Stimulated activated CD4-positive, alpha-beta T cell treated with anti-CD3 and anti-CD28 coated beads, Interleukin-1b, Interleukin-23, amount 100 ng/mL, for 1 hour (primary cell): ENCODE measurements at places on chromosomes 1 and 21.

GRCh38 chr1:95180371-95180770 lies 53.6 kb upstream of the RWDD3 start:
- no peak for DNase-seq

DNA sequence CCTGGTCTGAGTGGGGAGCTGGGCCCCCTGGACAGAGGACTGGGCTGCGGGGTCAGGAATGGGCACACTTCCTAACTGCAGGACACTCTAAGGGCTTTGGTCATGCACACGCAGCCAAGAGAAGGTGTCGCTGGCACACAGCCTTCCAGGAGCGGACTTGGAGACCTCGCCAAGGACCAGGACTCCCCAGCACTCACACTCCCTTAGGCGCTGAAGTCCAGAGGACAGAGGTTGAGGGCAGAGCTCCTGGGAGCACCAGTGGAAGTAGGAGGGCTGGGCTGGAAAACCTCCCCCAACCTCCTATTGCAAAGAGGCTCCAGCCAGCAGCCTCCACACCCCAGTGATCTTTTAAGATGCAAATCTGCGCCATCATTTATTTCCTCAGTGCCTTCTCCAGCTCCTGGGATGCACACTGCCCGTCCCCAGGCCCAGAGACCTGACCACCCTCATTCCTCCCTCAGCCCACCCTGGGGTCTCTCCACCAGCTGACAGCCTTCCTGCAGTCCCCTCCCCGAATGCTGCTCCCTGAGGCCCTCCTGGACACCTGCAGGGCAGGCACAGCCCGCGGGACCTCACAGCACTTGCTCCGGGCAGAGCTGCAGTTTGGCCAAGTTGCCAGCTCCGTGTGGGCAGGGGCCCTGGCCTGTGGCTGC lies 3.0 kb downstream of the TSPEAR start:
- DNase-seq = no peak

- no peak for DNase-seq
These were observed 20.5 kb upstream of the KCNE2 start for GRCh38 chr21:34343347-34343746.

- DNase-seq = no peak
These were observed 371.6 kb downstream of the PRDM2 start for GRCh38 chr1:14071581-14071980.

DNA sequence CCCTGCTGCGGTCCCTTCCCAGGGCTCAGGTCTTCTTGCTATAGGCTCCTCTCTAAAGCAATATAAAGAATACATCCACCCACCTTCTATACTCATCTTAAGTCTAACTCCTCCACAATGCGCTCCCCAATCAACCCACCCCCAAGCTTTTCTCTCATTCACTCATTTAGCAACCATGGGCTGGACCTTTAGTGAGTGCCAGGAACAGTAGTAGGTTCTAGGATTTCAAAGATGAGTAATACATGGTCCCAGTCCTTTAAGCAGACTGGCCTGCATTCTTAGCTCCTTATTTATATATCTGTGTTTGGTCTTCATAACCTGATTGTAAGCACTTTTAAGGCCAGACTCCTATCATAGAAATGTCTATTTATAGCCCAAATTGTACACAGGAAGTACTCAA lies 5.9 kb downstream of the CAMK1G start:
- no peak for DNase-seq

DNA sequence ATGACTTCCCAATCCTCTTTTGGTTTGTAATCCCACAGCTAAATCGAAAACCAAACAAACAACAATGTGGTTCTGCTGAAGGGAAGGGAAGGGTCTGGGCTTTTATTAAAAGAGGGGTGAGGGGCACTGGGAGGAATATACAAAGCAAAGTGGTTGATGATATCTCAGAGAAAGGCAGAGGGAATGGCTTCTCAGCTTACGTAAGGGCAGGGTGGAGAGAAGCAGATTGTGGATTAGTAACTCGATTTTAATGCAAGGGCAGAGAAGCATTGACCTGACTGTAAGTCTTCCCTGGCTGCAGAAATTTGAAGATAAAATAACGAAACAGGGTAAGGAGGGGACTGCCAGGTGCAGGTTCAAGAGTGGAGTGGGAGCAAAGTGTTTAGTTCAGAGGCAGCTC lies 438.2 kb upstream of the LRRC7 start:
- DNase-seq = no peak

- no peak for DNase-seq
These were observed 51.1 kb upstream of the GRIK3 start for GRCh38 chr1:37085393-37085792.

- no peak for DNase-seq
These were observed 233.9 kb upstream of the CAMK1G start for GRCh38 chr1:209349363-209350308.

- DNase-seq = no peak
These were observed 848 bp upstream of the APOBEC4 start for GRCh38 chr1:183653876-183654451.

GRCh38 chr1:109350655-109351054 lies 43.8 kb upstream of the MYBPHL start:
- DNase-seq = no peak

DNA sequence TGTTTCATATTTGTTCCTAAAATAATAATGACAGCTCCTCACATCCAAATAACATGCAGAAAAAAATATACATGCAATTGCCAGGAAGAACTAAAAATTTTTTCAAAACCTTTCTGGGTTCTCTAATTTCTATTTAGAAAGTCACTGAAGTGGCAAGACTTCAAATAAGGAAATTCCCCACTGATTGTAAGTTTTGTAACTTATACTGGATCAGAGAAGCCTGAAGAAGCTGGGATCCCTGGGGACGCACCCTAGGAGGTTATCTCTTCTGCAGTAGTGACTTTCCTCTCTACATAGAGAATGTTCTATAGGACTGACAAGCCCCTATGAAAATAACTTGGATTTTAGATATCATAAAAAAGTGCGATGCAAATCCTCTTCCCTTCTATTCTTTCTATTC lies 182.6 kb downstream of the MRPL39 start:
- DNase-seq = no peak

DNA sequence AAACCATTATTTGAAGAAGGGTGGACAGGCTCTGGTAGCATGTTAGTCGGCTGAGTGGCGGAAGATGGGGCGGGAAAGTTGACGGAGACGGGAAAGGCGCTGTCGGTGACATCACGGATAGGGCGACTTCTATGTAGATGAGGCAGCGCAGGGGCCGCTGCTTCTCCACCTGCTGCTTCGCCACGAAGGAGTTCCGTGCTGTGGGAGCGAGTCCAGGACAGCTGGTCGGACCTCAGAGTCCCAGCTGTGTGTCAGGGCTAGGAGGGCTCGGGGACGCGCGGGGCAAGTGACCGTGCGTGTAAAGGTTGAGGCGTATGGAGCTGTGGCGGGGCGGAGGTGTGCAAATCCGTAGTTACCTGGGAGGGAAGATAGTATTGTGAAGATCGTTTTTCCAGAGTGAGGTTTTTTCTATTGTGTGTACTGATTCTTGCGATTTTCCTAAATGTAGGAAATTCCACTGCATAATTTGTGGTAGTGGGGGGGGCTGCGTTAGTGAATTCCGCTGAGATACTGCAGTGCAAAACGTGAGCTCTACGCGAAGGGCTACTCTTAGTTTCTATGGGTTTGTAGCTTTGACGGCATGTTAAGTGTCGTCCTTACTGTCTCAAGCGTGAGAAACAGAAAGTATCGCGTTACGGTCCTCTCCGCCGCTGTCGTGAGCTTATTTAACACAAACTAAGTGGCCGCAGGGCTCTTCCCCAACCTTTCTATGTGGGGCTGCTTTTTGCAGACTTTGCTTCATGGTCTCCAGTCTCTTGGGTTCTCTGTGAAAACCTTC lies 111.2 kb upstream of the NBPF11 start:
- no peak for DNase-seq

GRCh38 chr1:5567839-5568238 lies 424.4 kb downstream of the NPHP4 start:
- no peak for DNase-seq

- DNase-seq = no peak
These were observed 35.4 kb upstream of the LRRC8B start for GRCh38 chr1:89489047-89489729.

DNA sequence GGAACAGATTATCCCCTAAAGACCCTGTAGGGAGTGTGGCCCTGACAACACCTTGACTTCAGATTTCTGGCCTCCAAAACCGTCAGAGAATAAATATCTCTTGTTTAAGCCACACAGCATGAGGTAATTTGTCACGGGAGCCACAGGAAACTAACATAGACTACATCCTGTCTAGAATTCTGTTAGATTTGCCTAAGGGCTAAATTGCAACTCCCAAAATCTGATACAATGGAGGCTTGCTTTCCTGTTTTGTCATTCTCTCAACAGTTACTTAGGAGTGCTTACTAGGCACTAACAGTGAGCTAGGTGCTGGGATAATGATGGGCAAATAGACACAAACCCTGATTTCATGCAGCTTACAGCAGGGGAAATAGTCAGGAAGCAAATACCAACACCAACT lies 141.6 kb downstream of the MIS18A start:
- no peak for DNase-seq

DNA sequence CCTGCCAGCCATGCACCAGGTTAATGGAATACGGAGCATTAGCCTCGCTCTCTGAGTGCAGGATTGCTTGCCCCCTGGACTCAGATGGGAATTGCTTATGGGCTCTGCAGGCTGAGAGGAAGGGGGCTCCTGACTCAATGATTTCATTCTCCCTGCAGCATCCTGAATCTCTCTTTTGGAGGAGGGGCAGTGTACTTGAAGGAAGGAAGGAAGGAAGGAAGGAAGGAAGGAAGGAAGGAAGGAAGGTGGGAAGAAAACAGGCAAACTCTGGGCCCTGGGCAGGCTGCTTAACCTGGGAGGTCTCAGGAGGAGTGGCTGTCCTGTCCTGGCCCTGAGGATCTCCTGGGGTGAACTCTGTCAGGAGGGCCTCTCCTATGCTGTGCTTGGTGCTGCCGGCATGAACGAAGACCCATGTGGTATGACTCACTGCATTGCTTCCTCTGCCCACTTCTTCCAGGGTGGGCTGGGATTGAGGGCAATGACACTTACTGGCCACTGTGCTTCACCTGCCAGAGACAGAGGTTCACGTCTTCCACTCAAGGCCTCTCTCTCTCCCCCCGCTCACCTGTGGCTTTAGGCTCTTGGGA lies 257.1 kb upstream of the CSF3R start:
- no peak for DNase-seq

DNA sequence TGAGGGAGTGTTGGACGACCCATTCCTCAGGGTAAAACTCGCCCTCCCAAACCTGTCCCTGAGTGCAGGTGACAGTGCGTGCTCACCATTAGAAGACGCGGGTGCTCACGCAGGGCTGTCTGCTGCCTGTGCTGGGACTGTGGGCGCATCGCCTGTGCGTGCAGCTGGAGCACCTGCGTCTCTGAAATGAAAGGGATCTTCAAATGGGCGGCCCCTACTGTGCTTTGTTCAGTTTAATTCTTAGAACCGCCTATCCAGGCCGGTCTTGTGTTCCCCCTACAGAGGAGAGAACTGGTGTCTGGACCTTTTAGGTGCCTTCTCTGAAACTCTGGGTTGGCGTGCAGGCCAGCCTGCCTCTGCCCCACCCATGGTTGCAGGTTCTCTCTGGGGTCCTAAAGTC lies 125.8 kb downstream of the PCBP3 start:
- no peak for DNase-seq
